ENCODE measurements at places on chromosomes 5 and 9. TPM values are rescaled to one million over a fixed set of nuclear protein-coding genes. Genes with fewer than 3 reads are reported as not detected.

DBH gene
- total RNA-seq = not detected

- no peaks in the 10 kb centered on the region for H3K36me3 ChIP-seq
- no peak for DNase-seq
- no peak overlapping the region for H3K4me3 ChIP-seq
- no peak overlapping the region for H3K27ac ChIP-seq
Measured at GRCh38 chr9:99351647-99352046, 129.6 kb downstream of the SEC61B start.

- DNase-seq = no peak
- H3K27me3 ChIP-seq = no peaks in the 10 kb centered on the region
- no peak overlapping the region for H3K27ac ChIP-seq
- peaks cover 20% of the 10 kb centered on the region for H3K36me3 ChIP-seq
- peaks cover 26% of the 10 kb centered on the region for H3K4me1 ChIP-seq
Measured at GRCh38 chr9:94809778-94810177, 83.3 kb downstream of the AOPEP start.

DNA sequence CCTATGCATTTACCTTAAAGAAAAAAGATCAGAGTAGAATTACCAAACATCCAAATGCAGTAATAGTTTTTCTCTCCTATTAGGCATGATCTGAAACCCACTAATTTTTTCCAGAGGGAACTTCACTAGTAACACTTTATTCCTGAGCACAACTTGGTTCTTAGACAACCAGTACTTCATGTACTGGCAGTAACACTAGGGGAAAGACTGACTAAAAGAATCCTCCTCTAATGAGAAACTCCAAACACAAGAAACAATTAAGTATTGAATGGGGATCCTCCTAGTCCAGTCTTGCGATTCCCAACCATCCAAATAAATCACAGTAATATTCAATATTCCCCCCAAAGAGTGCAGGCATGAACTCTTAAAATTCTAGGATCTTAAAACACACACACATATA, 48.9 kb downstream of the ZNF608 start:
- DNase-seq = no peak
- H3K27ac ChIP-seq = peak overlapping the region; percentile 73
- no peak overlapping the region for H3K4me3 ChIP-seq
- no peaks in the 10 kb centered on the region for H3K27me3 ChIP-seq

SHISAL2B gene
- not detected for total RNA-seq

GRCh38 chr9:115653171-115653606, 500.4 kb upstream of the PAPPA start:
- H3K27me3 ChIP-seq = no peaks in the 10 kb centered on the region
- H3K27ac ChIP-seq = no peak overlapping the region
- peaks cover 33% of the 10 kb centered on the region for H3K4me1 ChIP-seq
- no peak for DNase-seq

DNA sequence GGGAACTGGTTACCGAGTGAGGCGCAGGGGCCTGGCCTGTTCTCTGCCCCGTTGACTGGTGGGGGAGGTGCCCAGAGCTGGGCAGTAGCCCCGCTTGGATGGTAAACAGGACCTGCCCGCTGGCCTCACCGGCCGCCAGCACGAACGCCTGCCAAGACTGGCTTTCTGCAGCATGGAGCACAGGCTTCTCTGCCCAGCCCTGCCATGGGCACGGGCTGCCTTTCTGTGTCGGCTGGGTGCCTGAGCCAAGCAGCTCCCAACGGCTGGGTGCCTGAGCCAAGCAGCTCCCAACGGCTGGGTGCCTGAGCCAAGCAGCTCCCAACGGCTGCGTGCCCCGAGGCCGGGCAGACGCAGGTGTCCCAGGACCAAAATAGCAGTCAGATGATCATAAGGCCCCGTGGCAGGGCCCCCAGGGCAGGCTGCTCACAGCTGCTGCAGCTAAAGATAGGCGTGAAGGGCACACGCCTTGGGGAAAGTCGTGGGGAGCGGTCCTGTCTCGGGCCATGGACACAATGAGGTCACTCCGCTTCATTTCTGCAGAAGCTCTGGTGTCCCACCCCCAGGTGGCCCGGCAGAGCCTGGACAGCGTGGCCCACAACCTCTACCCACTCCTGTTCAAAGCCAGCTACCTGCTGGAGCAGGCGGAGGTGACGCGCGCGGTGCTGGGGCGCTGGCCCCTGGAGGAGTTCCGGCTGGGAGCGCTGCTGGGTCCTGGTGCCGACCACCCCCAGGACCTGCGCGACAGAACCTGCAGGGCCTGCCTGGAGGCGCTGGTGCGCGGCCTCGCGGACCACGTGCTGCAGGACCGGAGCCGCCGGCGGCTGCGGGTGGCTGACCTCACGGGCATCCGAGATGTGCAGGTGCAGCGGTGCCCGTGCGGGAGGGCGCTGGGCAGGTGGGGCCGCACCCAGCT, at the start of gene LRRC14B:
Gene LRRC14B (plus strand): TSS at position 460 of the 913 bp plus-strand sequence. CDS start 44 bp downstream, at position 504.
- DNase-seq = no peak
- H3K36me3 ChIP-seq = no peaks in the 10 kb centered on the region
- no peak within 1 kb of the TSS for H3K27ac ChIP-seq
- H3K27me3 ChIP-seq = no peaks in the 10 kb centered on the region

PCDHA13 gene
- not detected for total RNA-seq

GRCh38 chr5:147382776-147383175, 127.1 kb downstream of the DPYSL3 start:
- no peaks in the 10 kb centered on the region for H3K27me3 ChIP-seq
- no peaks in the 10 kb centered on the region for H3K4me1 ChIP-seq
- H3K4me3 ChIP-seq = no peak overlapping the region

DNA sequence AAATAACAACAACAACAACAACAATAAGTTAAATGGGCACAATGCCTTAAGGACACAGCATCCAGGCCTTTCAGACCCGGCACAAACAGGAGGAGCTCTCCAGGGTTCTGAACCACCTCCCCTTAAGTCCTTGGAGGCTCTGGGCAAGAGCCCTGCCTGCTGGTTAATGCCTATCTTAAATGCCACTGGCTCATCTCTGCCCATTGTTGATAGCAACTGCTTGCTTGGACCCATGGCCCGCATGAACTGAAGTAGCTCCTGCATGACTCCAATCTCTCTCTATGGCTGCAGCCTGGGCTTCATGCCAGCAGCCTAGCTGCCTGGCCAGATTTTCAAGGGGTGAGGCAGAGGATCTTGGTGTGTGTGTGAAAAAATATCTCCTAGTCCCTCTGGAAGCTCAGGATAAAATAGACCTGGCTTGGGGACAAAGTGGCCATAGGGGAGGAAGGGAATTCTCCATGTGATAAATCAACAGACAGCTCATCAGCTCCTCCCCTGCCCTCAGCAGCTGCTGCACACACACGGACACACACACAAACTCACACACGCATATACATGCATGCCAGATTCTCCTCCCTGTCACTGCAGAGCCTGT, 27.4 kb downstream of the FAM219A start:
- no peak overlapping the region for H3K27ac ChIP-seq
- no peaks in the 10 kb centered on the region for H3K27me3 ChIP-seq
- no peaks in the 10 kb centered on the region for H3K4me1 ChIP-seq
- no peak for DNase-seq
- no peak overlapping the region for H3K4me3 ChIP-seq
- H3K36me3 ChIP-seq = no peaks in the 10 kb centered on the region

DNA sequence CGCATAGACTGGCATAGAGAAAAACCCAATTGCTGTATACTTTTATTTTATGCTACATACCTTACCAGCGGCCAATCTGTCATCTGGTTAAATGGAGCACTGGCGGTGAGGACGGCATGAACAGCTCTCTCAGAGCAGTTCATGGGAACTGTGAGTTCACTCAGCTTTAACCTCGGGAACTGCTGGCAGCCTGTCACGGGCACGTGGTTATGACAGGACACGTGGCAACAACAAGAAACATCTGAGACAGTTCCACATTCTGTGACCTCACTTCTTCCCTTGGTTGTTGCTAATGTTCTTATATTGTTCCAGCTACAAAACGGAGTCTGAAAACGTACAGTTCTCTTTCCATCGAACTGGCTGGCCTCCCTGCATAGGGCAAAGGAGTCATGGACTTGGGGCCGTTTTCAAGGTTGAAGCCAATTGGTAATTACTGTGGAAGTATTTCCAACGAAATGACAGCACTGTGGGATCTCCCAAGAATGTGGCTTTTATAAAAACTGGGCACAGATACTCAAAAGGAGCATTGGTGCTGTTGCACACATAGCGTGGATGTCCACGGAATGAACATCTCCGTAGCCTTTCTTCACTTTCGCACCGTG, 246.3 kb upstream of the DAP start:
- H3K27me3 ChIP-seq = peaks cover 12% of the 10 kb centered on the region
- H3K4me1 ChIP-seq = peaks cover 9% of the 10 kb centered on the region
- H3K27ac ChIP-seq = no peak overlapping the region
- DNase-seq = peak; percentile 12

- H3K4me3 ChIP-seq = no peak overlapping the region
- no peak for DNase-seq
- no peaks in the 10 kb centered on the region for H3K4me1 ChIP-seq
- H3K27ac ChIP-seq = no peak overlapping the region
- no peaks in the 10 kb centered on the region for H3K27me3 ChIP-seq
Measured at GRCh38 chr5:116409591-116410296, 164.9 kb downstream of the SEMA6A start.

IFNB1 gene
- not detected for total RNA-seq

DNA sequence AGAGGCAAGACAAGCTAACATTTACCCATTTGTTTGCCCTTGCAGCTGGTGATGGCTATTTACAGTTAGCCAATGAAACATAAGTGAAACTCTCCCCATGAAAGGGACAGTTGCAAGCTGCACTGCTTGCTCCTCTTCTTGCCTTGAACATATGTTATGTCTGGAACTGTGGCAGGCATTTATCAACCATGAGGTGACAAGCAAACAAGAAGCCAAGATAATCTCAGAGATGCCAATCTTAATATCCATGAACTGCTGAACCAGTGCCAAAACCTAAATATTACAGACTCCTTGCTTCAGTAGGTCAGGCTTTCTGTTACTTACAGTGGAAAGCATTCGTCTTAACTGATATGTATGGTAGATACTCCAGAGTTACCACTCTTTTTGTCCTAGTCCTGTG, 133.4 kb downstream of the ACTBL2 start:
- H3K27ac ChIP-seq = no peak overlapping the region
- H3K4me1 ChIP-seq = no peaks in the 10 kb centered on the region
- no peaks in the 10 kb centered on the region for H3K27me3 ChIP-seq
- H3K36me3 ChIP-seq = no peaks in the 10 kb centered on the region

DNA sequence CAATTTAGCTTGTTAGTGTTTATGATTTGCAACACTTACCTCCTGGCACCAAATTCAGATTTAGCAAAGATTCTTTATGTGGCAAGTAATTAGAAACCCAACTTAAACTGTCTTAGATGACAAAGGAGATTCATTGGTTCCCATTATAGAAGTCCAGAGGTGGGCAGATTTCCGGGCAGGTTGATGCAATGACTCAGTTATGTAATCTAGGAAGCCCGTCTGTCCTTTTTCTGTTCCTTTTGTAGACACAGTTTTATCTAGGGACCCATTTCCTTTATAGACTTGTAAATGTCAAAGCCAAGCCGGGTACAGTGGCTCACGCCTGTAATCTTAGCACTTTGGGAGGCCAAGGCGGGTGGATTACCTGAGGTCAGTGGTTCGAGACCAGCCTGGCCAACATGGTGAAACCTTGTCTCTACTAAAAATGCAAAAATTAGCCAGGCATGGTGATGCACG, 20.3 kb upstream of the ANKRD33B start:
- DNase-seq = no peak
- H3K4me1 ChIP-seq = peaks cover 11% of the 10 kb centered on the region
- no peaks in the 10 kb centered on the region for H3K27me3 ChIP-seq
- H3K36me3 ChIP-seq = no peaks in the 10 kb centered on the region

RASEF gene
- 0.16 TPM for total RNA-seq

ABO gene
- total RNA-seq = not detected

- H3K36me3 ChIP-seq = no peaks in the 10 kb centered on the region
- DNase-seq = no peak
- no peaks in the 10 kb centered on the region for H3K4me1 ChIP-seq
Measured at GRCh38 chr9:35482071-35482470, 7.8 kb upstream of the RUSC2 start.

HDAC3 gene
- 85.9 TPM for total RNA-seq

IL9 gene
- not detected for total RNA-seq

DNA sequence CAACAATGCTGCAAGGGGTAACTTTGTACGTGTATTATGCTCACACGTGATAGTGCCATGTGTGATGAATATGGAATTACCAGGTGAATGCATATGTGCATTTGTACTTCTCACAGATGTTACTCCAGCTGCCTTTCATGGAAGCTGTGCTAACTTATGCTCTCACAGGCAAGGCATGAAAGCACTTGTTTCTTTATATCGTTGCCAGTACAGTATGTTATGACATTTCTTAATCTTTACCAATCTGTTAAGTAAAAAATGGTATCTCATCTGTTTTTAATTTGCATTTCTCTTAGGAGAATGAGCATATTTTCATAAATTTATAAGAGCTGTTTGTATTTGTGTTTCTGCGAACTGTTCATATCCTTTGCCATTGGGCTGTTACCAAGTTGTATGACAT, 311.8 kb upstream of the DMRT1 start:
- H3K27me3 ChIP-seq = no peaks in the 10 kb centered on the region
- no peak overlapping the region for H3K27ac ChIP-seq
- no peak overlapping the region for H3K4me3 ChIP-seq
- H3K36me3 ChIP-seq = no peaks in the 10 kb centered on the region

Measured in SJSA1 (cell line).